CD4-positive, alpha-beta T cell treated with Interleukin-4 for 4 hours (primary cell): ENCODE measurements at places on chromosomes 2 and 18.

DNA sequence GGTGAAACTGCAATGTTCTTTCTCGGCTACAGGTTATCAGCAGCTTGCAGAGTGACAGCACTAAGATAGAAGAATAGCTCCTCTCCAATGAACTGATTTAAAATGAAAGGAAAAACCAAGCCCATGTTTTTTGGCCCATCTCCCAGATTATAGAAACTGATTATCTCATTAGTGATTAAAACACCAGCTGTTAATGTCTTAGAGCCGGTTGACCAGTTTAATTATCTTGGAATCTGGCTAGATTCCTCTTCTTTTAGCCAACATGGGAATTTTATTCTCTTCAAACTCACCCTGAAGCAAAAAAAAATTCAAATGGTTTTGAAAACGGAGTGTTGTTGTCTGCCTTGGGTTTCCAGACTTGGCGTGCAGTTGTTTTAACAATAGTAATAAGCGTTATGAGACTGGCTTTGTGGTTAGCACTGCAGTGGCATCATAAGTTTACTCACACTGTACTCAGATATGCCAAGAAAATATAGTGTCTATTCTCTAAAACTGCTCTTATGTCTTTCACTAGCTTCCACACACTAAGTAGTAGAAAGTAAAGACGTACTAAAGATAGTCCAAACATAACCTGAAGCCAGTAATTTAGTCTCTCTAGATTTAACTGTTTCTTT, 665.3 kb downstream of the STK39 start:
- DNase-seq = no peak

DNA sequence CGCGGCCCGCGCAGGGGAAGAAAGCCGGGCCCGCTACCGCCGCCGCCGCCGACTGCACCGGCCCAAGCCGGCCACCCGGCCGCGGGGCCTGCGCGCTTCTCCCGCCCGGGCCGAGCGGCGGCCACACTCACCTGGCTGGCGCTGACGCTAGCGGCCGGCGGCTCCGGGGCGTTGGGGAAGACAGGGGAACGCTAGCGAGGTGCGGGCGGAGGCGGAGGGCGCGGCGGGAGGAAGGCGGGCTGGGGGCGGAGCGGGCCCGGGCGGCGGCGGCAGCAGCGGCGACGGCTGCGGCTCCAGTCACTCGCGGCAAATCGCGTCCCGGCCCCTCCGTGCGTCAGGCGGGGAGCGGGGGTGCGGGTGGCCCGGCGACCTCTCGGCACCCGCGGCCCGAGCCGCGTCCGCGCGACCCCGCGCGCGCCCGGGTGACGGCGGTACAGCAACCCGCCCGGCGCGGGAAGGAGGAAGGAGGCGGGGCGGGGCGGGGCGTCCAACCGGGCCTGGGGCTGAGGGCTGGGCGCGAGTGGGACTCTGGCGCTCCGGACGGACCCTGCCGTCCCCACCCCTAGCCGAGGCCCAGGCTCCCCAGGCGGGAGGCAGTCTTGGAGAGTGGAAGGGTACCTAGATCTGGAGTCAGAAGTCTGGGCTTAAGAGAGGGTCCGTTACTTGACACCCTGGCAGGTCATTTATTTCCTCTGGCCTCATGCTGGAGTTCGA, at the start of gene SESTD1:
TSS of gene SESTD1 (minus strand) at position 465 of the 714 bp plus-strand sequence. CDS start 72,991 bp downstream, outside the sequence.
- DNase-seq = peak; percentile 23

DNA sequence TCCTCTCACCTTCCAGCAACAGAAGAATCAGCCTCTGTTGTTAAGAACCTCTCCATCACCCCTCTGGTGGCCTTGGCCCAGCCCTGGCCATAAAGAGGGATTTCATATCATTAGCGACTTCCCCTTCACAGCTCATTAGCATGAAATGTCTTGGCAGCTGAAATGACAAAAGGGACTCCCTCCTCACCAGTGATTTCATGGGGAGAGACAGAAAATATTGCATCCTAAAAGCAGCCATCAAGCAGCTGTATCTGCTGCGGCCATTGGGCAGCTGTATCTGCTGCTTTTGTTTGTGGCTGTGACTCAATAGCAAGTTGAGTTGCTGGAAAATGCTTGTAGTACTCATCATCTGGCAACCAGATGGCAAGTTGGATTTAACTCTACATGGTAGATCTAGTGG, 105.9 kb upstream of the RMDN2 start:
- no peak for DNase-seq

GRCh38 chr2:178718283-178718682, 88.9 kb downstream of the TTN start:
- DNase-seq = no peak

DNA sequence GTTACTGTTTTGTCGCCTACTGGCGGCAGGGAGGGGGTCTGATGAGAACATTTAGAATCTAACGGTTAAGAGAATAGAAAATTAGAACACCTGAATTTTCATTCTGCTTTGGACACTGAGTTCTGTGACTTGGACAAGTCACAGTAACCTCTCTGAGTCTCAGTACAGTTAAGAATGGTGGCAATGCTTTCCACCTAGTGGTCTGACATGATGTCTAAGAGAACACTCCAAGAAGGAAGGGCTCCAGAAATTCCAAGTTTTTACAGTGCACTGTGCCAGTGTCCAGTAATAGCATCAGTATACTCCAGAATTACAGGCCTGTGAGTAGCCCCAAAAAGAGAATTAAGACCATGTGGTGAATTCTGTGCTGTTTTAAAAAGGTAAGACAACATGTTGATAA, 174.1 kb upstream of the ZFP36L2 start:
- no peak for DNase-seq

GRCh38 chr2:36731941-36732672, 35.6 kb downstream of the VIT start:
- no peak for DNase-seq
